Fibroblast of skin of left quadriceps (primary cell): ENCODE measurements at places on chromosomes 3 and 15.

GRCh38 chr3:190366133-190366532 lies 21.8 kb upstream of the CLDN16 start:
- no peak for DNase-seq

- no peak for DNase-seq
Measured at GRCh38 chr15:90058775-90059174, 43.5 kb downstream of the IDH2 start.

- DNase-seq = no peak
Measured at GRCh38 chr3:127052121-127052561, 69.2 kb downstream of the PLXNA1 start.

GRCh38 chr15:44727485-44728231 lies 8.7 kb upstream of the TRIM69 start:
- no peak for DNase-seq

DNA sequence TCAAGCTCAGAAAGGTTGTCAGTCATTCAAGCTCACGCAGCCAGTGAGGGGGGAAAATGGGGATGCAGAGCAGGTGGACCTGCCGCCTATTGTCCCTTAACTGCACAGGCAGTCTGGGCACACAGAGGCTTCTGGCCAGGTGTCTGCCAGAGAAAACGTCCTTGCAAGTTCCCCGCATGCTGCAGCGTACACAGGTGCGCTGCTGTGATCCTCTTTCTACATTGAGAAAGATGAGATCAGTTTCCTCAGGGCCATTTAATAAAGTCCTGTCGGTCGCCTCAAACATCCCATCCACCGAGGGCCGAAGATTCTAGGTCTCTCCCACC lies 445 bp upstream of the TSEN2 start:
- DNase-seq = no peak

GRCh38 chr3:187013159-187013716 lies 82.9 kb downstream of the ST6GAL1 start:
- DNase-seq = no peak

- no peak for DNase-seq
Measured at GRCh38 chr15:36914466-36914865, 185.9 kb downstream of the MEIS2 start.

DNA sequence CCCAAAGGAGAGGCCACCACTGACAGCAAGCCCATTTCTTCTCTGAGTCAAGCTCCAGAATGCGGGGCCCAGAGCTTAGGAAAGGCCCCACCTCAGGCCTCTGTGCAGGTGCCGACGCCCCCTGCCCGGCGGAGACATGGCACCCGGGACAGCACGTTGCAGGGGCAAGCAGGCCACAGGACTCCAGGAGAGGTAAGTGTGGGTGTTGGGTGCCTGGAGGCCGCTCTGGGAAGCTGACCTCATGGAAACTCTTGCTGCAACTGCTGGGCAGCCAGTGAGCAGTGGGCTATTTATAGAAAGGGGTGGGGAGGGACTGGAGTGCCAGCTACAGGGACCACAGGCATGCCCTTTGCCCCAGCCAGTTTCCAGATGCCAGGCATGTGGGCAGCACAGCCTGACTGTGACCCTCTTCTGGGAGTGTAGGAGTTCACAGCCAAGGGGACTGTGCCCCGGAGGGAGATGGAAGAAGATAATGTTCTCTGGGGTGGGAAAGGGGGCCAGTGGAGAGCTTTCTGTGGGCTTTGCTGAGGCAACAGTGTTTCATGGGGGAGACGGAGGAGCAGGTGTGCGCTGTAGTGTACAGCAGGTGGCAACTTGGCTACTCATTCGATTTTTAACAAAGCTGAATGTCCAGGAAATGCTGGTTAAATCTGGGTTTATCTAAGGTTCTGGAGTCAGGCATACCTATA lies 23.7 kb downstream of the ALPK3 start:
- no peak for DNase-seq

DNA sequence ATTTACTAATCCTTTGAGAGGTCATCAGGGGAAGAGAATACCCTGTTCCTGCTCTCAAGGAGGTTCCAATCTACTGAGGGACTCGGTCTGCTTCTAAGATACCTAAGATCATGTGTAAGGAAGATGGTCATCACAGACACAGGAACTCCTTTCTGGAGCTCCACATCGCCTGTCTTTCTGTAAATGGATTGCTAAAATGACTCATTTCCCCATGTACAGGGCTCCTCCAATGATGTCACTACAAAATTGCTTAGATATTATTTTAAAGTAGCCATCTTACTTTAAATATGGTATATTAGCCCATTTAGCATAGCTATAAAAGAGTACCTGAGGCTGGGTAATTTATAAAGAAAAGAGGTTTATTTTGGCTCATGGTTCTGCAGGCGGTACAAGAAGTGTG lies 206.1 kb upstream of the PROK2 start:
- DNase-seq = no peak

DNA sequence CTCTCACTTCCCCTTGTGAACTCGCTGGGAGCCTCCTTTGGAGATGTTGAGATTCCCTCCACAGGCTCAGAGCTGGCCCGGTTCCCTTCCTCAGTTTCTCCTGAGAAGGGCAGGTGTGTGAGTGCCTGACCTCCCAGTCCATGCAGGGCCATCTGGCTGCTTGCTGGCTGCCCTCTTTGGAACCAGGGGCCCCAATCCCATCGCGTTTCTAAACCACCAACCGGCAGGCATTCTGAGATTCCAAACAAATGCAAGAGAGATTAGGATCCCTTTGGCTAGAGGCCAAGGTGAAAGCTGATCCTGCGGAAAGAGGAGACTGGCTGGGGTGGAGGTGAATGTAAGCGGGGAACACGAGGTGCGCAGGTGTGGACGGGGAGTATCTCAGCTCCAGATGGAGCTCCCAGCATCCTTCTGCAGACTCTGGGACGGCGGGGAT lies 2.9 kb upstream of the PRRT3 start:
- no peak for DNase-seq

DNA sequence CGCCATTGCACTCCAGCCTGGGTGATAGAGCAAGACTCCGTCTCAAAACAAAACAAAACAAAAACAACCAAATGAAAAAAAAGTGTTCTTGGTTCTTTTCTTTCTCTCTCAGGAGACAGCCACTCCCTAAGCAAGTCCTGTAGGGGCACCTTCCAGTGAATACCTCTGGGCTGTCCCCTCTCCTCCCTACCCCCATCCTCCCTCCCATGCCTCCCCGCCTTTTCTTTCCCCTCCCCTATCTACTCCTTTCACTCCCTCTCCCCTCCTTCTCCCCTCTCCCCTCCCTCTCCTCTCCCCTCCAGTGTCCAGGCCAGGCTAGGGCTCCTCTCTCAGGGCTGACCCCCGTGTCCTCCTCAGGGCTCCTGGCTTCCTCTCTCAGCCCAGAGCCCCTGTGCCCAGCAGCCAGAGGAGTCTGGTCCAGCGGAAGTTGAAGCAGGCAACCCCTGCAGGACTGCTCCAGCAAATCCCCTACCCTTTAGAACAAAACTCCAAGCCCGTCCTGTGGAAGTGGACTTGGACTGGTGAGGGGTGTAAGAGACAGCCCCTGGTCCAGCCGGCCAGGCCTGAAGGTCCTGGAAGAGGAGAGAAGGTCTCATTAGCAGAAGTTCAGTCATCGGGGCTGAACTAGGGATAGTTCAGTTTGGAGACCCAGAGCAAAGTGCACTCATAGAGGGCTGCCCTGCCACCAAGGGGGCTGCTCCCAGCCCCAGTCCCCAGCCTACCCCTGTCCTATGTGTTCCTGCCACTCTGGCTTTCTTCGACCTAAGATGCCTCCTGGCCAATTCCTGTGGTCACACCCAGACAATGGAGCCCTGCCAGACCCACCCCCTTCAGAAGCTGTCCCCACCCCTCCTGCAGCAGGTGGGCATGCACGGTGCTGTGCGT lies 79.8 kb upstream of the IQSEC1 start:
- DNase-seq = no peak

DNA sequence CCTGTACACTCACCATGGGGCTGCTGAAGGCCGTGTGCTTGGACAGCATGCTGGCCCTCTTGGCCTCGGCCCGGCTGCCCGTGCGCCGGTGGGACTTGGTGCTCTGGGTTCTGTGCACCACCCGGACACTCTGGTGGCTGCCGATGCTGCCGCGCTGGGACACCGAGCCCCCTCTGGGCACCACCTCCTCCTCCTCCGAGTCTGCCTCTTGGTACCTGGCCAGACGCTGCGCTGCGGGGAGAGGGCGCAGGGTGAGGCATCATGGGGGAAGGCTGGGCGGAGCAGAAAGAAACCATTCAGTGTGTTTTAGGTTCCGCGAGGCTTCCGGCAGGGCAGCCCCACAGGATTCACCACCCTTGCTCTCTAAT lies 145.0 kb downstream of the ATP10A start:
- DNase-seq = no peak

DNA sequence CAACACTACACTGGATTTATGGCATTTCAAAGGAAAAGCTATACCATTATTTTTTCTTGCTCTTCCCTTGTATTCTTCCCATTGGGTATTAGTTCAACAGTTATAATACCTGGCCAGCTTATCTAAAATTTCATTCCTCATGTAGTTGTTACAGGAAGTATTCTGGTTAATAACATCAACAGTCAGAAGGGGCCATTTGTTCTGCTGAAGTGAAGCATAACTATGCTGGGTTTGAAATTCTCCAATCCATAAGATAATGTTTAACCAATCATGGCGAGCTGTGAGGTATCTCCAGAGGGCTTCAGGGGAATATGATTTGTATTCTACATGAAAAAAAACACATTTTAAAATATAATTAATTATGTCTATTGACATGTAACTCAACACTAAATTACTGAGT lies 43.4 kb downstream of the SPG11 start:
- DNase-seq = no peak

DNA sequence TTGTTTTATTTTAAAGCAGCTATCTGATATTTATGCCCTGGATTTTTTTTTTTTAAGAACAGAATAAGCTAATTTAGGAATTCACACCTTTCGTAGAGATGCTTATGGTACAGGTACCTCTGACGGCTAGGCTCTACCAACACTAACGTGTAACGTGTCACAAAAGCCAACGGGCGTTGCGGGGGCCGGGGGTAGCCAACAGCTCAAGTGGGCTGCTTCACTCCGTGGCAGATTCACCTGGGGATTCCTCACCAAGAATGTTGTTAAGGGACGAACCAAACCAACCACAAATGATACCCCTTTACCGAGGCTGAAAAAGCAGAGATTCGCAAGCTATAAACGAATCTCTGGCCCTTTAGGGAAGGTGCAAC lies 1.0 kb downstream of the TMCC1 start:
- no peak for DNase-seq

- peak; percentile 44 for DNase-seq
Measured at GRCh38 chr15:63186065-63186464, 3.3 kb upstream of the RAB8B start.

DNA sequence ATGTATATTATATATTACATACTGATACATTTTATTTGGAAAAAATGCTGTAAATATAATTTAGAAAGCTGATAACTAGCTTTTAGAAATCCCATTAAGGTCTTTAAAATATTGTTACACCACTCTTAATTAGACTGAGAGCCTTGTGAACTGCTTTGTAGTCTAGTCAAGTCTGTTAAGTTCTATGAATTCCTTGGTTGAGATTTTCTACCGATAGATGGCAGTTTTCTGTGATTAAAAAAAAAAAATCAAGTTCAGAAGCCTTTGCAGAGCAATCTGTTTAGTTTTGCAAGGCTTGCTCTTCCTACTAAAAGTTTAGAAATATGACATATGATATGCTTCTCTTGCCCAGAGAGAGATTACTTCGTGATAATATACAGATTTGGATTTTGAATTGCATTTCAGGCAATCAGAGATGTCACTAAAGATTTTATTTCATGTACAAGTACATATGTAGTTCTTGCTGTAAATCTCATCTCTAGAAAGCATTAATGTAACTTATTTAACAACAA lies 60.4 kb upstream of the SLITRK3 start:
- DNase-seq = no peak

DNA sequence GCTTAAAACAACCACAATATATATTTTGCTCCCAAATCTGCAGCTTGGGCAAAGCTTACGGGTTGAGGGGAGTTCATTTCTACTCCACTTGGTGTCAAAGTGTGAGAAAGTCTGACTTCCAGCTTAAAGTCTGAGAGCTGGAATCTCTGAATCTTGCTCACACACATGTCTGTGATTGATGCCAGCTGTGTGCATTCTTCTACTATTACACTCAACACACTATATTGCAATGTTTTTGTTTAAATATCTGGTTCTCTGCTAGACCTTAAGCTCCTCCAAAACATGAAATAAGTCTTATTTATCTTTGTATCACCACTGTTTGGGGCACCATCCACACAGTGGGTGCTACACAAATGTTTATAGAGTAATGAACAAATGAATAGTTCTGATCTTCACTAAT lies 36.7 kb upstream of the SECISBP2L start:
- peak; percentile 76 for DNase-seq

- DNase-seq = no peak
Measured at GRCh38 chr3:52771334-52771681, 568 bp upstream of the NEK4 start.

- no peak for DNase-seq
Measured at GRCh38 chr15:29135309-29135657, 134.3 kb downstream of the NSMCE3 start.
